ENCODE measurements at places on chromosomes 3 and 15. TPM values are rescaled to one million over a fixed set of nuclear protein-coding genes. Genes with fewer than 3 reads are reported as not detected.

GRCh38 chr15:80744826-80745225 lies 34.3 kb upstream of the CEMIP start:
- DNase-seq: no peak

Gene PTX3
- 35.6 TPM for total RNA-seq

DNA sequence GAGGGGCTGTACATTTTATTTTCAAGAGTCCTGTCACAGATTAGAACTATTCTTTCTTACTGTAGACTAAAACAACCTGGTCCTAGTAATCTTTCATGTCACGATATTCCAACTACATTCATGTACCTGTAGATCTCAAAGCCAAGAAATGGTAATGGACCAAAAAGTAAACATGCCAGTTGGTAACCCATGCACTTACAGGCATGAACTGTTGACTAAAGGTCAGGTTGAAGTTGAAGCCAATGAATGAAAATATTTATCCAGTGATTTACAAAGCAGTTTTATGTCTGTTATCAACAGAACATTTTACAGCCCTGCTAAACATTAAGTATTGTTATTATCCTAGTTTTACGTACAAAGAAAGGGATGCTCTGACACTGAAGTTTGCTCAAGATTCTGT lies 25.3 kb downstream of the LRRC57 start:
- DNase-seq: no peak

Gene LRRC58
- 19.0 TPM for total RNA-seq

DNA sequence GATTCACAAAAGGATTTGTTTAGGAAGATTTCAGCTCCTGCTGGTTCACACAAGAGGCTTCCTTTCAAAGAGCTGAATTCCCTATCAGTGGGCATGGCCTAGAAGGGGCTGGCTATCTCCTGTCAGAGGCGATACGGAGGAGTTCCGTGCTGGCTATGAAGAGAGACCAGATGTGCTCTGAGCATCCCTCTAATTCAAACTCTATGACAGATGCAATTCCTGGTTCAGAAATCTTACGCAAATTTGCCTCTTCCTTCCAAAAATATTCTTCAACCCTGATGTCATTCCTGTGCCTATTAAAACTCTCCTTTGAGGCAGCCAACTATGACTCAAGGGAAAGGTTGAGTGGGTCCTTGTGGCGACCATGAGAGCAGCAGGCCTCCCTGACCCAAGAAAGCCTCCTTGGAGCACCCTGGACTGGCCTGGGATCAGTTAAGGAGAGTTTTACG lies 139.3 kb upstream of the HES1 start:
- no peak for DNase-seq

- no peak for DNase-seq
These were observed 127.8 kb upstream of the LRRFIP2 start for GRCh38 chr3:37301980-37302708.

GRCh38 chr3:171876680-171877147 lies 33.6 kb downstream of the TMEM212 start:
- no peak for DNase-seq

Data from mesothelial cell of epicardium (in vitro differentiated cells).